ENCODE measurements at places on chromosomes 7 and 10.

DNA sequence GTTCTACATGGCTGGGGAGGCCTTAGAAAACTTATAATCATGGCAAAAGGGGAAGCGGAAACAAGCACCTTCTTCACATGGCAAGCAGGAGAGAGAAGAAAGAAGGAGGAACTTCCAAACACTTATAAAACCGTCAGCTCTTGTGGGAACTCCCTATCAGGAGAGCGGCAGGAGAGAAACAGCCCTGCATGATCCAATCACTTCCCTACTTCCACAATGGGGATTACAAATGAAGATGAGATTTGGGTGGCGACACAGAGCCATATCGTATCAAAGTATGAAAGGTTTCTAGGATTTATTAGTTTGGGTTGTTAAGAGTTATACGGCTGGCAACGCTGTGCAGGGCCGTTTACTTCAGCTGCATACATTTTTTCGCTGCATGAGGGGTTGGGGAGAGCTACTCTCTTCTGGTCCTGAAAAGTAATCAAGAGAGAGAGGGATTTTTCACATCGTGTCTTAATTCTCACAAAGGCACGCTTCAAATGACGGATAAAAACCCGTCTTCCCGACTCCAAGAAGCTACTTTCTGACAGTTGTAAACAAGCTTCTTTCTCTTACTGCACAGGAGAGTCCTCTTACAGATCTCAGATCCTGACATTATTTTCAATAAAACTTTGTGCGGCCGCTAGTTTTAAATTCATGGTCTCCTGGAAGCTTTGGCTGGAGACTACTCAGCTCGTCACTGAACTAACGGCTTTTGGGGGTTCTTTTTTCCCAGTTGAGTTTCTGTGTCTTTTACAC, 751 bp upstream of the GTPBP10 start:
- DNase-seq: peak; percentile 41

GRCh38 chr7:47188653-47189315, 393.1 kb downstream of the TNS3 start:
- no peak for DNase-seq

GRCh38 chr7:28166982-28167715, 13.4 kb downstream of the JAZF1 start:
- DNase-seq: no peak

DNA sequence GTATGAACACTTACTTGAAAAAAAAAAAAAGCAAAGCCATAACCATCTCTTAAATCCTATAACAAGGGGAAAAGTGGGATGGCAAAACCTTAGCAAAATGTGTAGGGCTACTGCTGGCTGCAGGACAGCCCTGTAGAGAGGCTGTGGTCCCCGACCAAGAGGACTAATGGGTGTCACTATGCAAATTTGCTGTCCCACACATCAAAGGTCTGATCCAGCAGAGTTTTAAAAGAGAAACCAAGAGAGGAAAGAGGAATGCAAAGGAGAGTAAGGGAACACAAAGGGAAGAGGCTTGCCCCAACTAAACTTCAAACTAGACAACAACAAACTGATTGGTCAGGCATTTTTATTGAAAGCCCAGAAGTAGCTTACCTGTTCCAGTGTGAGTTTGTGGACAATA, 3.1 kb upstream of the ZNRF2 start:
- no peak for DNase-seq

DNA sequence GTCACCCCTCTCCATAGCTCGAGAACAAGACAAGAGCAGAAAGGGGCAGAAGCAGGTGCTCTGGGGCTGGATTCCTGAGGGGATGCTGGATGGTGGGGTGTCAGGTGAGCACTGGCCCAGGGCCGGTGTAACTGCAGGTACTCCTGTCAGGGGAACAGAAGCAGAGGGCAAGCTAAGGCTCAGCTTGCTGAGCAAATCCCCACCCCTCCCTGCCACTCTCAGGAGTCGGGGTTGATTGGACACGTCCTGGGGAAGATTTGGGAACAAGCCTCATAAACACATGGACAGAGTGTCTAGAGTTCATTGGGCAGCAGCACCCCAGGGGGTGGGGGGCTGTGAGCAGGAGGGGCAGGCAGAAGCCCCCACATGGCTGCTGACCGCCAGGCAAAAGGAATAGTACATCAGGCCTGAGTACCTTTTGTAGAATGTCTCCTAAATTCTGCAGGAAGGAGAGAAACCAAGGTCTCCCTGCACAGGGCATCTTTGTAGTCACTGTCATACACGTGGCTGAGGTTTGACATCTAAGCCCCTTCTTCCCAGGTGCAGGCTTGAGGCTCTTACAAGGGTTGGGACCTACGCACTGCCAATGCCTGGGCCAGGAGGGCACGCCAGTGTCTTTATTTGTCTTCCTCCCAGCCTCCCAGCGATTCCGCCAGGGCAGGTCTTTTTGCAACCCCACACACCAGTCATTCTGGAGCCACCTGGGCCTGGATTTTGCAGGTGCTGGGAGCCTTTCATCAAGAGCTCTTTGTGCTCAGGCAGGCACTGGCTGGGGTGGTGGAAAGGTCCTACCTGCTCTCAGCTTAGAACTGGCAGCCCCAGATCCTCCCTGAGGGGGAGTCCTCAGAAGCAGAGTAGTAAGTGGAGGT, 2.8 kb downstream of the CALML3 start:
- no peak for DNase-seq

GRCh38 chr10:76440426-76440825, 1009.0 kb downstream of the LRMDA start:
- no peak for DNase-seq
